ENCODE measurements at places on chromosomes 7 and 10.

DNA sequence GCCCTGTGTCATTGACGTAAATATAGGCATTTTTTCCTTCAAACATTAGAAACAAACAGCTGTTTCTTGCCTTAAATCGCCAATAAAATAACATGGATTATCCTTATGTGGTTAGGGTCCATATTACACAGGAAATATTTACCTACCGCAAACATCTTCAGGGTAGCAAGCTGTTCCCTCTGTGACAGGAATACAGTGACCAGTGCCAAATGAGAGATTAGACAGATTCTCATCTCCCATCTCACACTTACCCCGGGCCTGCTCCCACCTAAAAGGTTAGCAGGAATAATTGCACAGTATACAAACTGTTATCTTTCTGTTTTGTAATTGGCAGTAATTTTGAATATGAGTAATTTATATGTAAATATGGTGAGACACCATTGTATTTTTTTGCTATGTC is 16.5 kb downstream of the MKI67 start:
- no peak for DNase-seq

GRCh38 chr7:117047496-117047895 is 94.2 kb downstream of the ST7 start:
- no peak for DNase-seq

- DNase-seq: no peak
Observed at GRCh38 chr7:43313628-43314378, 201.4 kb downstream of the HECW1 start.

DNA sequence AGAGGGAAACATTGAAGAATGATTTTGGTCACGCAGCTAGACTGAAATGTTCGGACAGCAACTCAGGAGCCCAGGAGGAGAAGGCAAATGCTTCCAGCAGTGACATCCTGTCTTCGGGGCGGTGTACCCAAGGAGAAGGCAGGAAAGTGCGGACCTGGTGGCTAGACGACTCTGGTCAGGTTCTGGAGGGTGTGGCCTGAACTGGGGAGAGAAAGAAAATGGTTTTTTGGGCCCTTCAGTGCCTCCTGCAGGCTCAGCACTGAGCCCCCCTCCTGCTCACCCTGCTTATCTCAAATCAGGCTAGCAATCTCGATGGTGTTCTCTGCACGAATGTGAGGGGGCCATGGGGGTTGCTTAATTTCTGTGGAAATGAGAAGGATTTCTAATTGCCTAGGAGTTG is 26.7 kb upstream of the TARP start:
- DNase-seq: no peak

- no peak for DNase-seq
Observed at GRCh38 chr10:102476466-102477141, 25.3 kb upstream of the C10orf95 start.

- no peak for DNase-seq
Observed at GRCh38 chr7:81327468-81328266, 408.8 kb upstream of the SEMA3C start.

- no peak for DNase-seq
Observed at GRCh38 chr10:58362027-58362789, 23.0 kb upstream of the TFAM start.

DNA sequence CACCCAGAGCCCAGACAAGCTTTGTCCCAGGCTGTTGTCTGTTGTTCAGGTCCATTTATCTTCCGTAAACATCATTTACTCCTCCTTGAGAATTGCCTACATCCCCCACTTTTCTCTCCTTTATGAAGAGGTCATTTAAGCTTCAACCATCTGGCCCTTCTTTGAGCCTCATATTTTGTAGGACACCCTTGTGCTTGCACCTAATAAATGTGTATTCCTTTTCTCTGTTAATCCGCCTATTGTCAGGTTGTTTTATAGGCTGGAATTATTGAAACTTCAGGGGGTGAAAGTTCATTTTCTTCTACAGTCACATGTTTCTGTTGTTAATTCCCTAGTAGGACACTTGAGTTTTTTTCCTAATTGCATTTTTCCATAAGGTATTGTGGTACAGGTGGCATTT is 19.6 kb upstream of the CTTNBP2 start:
- DNase-seq: no peak

GRCh38 chr7:112989531-112989930 is 97.1 kb downstream of the GPR85 start:
- DNase-seq: no peak

GRCh38 chr7:80134536-80135308 is at the start of gene GNAI1:
GNAI1 (plus strand) TSS chr7:80134831; CDS start chr7:80135161, 330 bp downstream.
- DNase-seq: peak; percentile 88

DNA sequence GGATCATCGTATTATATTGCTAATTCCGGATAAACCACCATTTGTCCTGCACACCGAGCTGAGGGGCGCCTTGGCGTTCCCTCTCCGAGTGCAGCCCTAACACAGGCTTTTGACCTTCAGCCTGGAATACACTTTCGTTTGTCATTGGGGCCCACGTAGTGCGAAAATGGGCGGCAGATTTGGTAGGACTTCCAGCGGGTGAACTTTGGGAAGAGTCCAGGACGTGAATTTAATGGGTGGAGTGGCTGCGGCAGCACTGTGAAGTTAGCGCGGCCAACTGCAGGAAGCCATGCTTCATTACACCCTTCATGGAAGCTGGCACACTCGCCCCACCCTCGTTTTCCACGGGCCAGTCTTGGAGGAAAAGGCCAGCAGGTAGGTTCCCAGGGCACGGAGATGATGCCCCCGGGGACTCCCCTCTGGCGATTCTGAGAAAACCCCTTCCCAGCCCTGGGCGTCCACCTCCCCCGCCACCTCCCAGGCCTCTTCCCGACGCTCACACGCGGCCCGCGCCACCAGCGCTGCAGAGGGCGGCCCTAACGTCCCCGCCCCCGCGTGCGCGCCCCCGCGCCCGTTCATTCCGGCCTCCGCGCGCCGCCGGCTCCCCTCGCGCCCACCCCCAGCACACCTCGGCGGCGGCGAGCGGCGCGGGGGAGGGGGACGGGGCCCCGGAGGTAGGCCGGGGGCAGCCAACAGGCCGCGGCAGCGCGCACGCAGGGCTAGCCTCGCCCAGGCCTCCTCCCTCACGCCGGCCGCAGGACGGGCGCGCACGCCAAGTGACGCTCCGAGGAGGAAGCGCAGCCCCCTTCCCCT is at the start of gene MLLT10:
MLLT10 (plus strand) TSS at position 766 of the 813 bp plus-strand sequence. CDS start 413 bp downstream, outside the sequence.
- DNase-seq: peak; percentile 90

DNA sequence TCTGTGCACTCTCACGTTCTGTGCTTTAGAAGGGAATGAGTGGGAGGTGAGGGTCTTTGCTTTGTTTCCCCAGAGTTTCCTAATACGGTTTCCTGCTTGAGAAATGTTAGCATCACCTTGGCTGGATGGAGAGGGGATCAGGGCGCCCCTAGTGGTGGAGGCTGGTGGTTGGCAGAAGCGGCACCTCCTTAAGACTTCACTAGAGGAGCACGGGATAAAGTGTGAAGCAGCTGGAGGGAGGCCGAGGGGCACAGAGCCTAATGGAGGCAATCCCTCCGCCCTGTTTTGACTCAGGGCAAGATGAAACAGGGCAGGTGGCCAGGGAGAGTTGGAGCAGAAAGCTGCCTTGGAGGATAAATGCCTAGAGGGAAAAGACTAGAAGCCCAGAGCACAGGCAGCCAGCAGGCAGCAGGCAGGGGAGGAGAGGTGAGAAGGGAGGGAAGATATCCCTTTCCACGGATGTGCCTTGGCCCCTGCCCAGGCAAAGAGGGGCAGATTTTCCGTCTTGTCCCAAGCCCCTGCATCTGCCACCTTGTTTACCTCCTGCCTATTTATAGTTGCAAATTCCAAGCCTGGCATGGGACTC is 56.0 kb upstream of the BTRC start:
- DNase-seq: peak; percentile 10

- DNase-seq: peak; percentile 82
Observed at GRCh38 chr7:12570534-12571461, at the start of gene SCIN. SCIN (plus strand) TSS chr7:12570720; CDS start chr7:12570787, 67 bp downstream.

GRCh38 chr7:116236020-116236630 is 25.8 kb downstream of the TES start:
- peak; percentile 53 for DNase-seq

DNA sequence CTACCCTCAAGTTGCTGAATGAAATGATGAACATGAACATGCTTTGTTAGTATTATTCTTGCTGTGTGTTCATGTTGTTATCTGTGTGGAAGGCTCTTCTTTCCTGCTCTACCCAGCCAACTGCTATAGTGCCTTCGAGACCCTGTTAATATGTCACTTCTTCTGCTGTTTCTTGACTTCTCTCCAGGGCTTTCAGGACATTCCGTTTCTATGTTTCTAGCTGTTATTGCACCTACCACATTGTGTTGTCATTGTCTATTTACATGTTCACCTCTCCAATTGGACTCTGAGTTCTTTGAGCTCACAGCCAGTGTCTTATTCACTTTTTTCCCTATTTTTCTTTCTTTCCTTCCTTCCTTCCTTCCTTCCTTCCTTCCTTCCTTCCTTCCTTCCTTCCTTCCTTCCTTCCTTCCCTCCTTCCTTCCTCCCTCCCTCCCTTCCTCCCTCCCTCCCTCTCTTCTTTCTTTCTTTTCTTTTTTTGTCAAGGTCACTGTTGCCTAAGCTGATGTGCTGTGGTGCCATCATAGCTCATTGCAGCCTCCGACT is 40.4 kb downstream of the BAMBI start:
- no peak for DNase-seq

GRCh38 chr7:146665023-146665422 is 548.4 kb downstream of the CNTNAP2 start:
- DNase-seq: no peak

DNA sequence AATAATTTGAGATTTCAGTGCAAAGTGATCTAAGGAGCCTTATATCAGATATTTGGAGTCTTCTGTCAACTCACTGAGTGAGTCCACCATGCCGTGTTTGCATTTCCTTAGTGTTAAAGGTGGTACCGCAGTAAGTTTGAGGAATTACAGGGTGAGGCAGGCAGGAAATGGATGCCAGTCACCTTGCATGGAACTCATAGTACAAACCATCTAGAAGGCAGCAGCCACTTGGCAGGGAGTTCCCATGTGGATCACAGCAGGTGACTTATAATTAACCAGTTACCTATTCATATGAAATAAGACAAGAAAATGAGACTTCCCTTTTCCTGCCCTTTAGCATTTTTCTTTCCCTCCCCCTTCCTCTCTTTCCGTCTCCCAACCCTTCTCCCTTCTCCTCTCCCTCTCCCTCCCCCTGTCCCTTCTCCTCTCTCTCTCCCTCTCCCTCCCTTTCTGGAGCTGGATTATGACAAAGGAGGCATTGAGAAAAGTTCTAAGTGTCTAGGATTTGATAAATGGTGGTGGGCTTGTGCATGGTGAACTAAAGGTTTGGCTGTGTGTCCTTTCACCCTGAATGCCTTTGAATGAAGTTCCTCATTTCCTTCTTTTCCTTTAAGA is 94.1 kb downstream of the LRRC4 start:
- no peak for DNase-seq

DNA sequence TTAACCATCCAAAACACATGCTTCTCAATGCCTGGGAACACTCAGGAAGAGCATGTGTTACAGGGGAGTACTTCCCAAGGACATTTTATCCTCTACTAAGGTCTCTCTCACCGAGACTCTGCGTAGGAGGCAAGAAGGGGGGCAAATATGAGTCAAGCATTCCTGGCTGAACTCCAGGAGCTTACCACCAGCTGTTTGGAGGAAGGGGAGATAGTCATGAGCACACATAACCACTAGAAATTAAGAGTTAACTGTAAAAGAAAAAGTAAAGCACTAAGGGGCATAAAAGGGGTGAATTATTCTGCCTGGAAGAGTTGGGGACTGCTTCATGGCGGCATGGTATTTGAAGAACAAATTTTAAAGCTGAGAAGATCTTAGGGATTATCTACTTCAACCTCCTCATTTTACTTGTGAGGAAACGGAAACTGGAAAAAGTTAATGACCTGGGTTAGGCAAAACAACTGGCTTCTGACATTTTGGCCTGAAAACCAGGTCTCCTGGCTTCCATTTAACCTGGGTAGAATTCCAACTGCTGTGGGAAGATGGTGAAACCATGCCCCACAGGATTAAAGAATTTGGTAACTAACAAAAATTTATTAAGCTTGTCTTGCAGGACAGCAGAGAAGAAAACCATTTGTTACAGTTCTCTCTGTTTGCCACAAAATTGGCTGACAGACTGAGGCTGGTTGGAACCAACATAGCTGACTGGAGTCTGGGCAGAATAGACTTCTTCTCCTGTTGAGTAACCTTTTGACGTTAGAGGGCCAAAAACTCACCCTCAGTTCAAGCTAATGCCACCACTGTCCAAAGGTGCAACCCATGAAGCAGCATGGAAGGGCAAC is 85.5 kb downstream of the SLC25A13 start:
- DNase-seq: no peak

DNA sequence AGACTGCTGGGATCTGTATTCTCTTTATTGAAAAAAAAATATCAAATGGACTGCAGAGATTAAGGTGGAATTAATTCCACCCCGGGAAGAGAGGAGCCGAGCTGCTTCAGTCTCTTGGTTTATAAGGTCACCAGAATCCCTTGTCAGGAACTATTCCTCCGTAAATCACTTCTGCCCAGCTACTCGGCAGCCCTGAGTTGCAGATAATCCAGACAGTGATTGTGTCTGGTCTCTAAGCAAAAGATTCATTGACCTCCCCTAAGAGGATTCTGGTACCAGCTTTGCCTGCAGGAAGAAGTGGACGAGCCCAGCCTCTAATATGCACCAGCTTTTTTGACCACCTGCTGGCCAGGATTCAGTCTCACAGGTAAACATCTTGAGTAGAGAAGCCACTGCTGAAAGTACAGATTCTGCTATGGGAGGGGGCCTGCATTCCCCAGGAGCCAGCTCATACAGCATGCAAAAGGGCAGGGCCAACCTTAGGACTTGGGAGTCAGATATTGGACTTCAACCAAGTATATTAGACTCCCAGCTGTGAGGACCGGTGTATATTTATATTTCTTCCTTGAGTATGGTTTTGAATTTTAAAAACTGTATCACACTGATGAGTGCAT is 27.1 kb upstream of the PLXNA4 start:
- no peak for DNase-seq

DNA sequence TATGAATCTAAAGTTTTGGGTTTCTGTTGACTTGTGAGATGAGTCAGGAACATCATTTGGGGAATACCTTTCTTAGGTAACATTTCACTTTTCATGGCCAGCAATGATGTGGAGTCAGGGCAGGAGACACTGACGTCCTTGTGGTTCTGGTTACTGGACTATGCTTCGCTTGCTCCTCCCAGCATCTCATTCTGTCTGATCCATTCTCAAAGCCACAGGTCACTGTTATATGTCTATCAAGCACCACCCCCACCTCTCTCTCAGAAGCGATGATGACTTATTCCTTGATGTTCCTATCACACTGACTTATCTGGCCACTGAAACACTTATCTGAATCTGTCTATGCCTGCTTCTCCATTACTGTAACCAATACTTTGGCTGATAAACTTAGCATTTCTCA is 51.6 kb downstream of the TES start:
- no peak for DNase-seq

- DNase-seq: no peak
Observed at GRCh38 chr7:2818121-2818520, 26.0 kb downstream of the GNA12 start.

DNA sequence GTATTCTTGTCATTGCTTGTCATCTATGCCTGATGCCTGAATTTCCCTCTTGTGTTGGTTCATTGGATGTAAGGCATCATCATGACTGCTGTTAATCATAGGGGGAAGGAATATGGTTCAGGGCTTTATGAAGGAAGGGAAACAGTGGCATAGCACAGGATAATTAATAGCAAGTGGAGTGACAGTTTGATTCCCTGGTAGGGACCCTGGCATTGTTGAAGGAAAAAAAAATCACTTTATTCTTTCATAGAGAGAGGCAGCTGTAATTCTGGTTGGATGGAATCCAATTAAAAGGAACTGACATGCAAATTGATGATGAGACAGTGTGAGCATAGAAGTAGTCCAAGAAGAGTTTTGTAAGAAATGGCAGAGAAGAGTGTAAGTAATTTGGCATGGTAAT is 121.4 kb downstream of the AUTS2 start:
- no peak for DNase-seq

- DNase-seq: no peak
Observed at GRCh38 chr10:109089779-109090178, 833.5 kb downstream of the XPNPEP1 start.

All from NCI-H1092 treated with DMSO at 0.1 percent for 48 hours (cell line).